H4 (cell line): ENCODE measurements at places on chromosomes 1 and 21.

- peak; percentile 69 for DNase-seq
Measured at GRCh38 chr1:32291145-32291707, 657 bp upstream of the HDAC1 start.

GRCh38 chr1:66349242-66349641 is 184.7 kb upstream of the SGIP1 start:
- no peak for DNase-seq

- no peak for DNase-seq
Measured at GRCh38 chr1:214541693-214542092, 9.7 kb downstream of the PTPN14 start.

DNA sequence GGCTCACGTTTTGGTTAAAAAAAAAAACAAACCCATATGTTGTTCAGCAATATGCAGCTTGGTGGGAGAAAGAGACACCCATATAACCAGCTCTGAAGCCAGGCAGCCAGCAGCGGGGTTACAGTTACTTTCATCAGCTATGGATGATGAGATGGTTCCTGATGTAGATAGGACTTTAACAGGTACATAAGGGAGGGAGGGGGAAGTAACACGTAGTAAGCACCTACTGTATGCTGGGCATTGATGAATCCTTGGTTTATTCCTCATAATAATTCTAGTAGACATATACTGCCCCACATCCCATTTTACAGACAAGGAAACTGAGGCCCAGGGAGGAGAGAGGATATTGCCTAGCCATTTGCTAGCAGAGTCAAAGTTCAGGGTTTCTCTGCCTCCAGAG is 2.0 kb downstream of the SLC1A7 start:
- DNase-seq: no peak

DNA sequence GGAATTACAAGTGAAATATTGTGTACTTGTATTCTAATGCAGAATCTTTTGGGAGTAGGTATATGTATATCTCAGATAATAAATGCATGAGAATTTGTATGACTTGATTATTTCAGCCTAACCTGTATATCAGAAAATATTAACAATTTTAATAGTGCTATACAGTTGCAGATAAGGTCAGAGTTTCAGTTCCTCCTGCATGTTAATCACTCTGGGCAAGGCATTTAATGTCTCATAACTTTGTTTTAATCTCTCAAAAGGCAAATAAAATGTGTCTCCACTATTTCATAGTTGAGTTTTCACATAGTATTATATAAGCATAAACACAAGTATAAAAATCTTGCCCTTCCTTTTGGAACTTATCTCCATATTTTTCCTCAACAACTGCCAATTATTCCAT is 352.5 kb downstream of the KCNT2 start:
- no peak for DNase-seq

DNA sequence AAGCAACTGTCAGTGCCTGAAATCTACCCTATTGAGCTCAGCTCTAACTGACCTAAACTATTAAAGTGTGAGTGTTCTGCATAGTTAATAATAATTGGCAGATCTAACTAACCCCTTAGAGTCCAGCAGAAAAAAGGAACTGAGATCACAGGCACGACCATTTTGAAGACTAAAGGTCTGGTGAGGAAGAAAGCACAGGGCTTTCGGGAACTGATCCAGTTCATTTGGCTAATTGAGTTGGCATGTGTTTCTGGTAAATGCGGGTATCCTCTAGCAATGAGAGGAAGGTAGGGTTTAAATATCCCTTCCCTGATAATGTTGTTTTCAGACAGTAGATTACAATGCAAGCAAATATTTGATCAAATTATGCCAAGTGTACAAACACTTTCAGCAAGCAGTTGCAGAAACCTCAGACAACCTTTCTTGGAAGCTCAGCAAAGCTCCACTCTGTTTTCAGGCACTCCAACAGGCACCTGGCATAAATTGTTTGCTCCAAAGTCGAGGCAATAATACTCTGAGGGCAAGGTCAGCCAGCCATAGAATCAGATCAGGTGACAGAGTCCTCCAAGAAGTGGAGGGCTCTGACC is 100.8 kb downstream of the KCNK1 start:
- no peak for DNase-seq

GRCh38 chr1:53084589-53084971 is 22.6 kb downstream of the PODN start:
- DNase-seq: no peak

- no peak for DNase-seq
Measured at GRCh38 chr1:167289966-167290365, 69.3 kb downstream of the POU2F1 start.

DNA sequence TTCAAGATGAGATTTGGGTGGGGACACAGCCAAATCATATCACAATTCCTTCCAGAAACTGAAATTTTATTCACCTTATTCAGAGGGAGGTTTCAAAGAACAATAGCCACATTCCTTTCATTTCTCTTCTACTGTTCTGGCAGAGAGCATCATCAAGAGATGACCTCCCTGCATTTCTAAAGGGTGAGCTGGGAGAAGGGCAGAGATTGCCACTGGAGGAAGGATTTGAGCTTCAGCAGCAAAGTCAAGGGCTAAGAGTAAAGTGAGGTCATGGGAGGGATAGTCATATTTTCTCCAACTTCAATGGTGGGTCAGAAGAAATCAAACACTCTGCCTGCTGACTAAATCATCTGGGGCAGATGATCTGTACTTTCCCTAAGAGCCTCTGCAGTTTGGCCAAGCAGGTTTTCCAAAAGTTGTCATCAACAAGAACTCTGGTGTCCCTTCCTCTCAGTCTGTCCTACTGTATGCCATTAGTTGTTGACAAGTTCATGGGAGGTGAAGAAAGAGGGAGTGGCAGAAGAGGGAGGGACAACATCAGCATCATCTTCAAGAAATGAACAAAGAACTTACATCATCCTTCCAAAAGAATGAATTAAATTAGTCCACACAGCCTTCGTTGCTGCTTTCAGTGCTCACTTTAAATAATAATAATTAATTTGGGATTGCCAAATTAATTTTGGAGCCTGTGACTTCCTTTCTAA is 298.3 kb downstream of the ASTN1 start:
- DNase-seq: no peak

DNA sequence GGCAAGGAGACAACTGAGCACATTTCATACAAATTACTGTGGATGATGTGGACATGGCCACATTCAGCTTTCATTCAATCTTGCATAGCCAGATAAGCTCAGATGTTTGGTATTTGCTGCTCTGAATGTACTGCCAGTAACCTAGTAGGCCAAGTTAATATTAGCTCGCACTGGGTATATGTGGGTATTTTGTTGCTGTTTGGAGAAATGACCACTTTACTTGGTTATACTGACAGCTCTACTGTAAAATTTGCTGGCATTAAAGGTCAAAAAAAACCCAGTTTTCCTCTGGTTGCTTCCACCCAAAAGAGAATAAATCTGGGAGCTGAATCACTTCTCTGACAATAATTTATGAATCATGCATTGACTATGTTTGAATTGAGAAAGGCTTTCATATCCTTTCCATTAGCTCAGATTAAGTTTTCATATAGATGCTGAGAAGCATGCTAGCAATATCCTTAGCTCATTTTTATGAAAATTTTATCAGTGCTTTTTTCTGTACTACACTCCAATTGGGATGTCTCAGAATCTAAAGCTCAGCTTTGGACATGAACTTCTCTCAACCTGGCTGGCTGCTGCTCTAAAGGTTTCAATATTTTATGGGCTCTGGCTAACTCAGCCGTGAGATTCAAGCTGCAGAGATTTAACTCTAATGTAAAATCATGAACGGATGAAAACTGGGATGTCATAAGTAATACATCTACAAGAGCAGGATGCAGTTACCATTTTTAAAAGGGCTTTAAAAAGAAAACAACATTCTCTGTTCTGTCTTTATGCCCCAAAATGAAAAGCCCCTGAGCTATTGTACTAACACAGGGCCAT is 330.0 kb downstream of the BARHL2 start:
- DNase-seq: no peak

DNA sequence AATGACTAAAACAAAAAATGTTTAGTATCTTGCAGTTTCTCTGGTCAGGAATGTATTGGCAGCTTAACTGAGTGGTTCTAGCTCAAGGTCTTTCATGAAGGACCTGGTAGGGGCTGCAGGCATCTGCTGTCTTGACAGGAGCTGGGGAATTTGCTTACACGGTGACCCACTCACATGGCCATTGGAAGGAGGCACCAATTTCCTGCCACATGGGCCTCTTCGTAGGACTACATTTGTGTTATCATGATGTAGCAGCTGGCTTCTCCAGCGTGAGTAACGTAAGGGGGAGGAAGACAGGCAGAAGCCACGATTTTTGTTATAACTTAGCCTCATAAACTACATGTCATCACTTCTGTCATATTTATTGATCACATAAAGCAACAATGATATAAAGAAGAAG is 376.3 kb downstream of the AMY1C start:
- no peak for DNase-seq

- DNase-seq: peak; percentile 46
Measured at GRCh38 chr21:39852021-39852721, 15.1 kb upstream of the PCP4 start.

- no peak for DNase-seq
Measured at GRCh38 chr1:204223129-204223860, 9.5 kb upstream of the GOLT1A start.

- no peak for DNase-seq
Measured at GRCh38 chr21:31887391-31887841, 14.6 kb downstream of the HUNK start.

DNA sequence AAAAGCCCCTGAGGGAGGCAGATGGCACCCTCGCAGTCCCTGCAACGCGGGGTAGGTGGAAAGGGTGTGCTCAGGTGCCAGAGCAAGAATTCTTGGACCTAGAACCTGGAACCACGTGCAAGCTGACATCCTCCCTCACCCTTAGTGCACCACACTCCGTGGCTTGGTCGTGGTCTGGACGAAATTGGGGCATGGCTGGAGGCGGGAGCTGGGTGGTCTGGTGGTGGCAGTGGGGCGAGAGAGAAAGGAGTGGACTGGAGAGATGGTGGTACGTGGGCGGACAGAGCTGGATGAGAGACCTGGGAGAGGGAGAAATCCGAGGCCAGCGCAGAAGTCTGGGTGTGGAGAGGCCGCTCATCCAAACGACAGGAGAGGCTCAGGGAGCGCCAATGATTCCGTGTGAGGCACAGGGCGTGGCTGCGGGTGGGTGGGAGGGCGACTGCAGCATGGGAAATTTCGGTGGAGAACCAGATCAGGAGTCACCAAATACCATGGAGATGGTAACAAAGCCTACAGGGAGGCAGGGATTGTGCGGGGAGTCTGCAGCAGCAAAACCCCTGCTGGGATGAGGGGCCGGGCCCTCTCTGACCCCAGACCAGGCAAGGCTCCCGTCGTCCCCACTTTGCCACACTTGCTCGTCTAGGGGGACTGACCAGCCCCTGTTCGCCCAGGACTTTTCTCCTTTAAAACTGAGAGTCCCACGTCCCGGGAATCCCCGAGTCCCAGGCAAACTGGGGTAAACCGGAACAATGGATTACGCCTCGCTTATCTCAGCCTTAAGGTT is 31.9 kb downstream of the CDCP2 start:
- no peak for DNase-seq

- no peak for DNase-seq
Measured at GRCh38 chr1:158407092-158407491, 7.8 kb upstream of the OR10T2 start.

GRCh38 chr1:235650341-235651169 is 971 bp upstream of the GNG4 start:
- no peak for DNase-seq

DNA sequence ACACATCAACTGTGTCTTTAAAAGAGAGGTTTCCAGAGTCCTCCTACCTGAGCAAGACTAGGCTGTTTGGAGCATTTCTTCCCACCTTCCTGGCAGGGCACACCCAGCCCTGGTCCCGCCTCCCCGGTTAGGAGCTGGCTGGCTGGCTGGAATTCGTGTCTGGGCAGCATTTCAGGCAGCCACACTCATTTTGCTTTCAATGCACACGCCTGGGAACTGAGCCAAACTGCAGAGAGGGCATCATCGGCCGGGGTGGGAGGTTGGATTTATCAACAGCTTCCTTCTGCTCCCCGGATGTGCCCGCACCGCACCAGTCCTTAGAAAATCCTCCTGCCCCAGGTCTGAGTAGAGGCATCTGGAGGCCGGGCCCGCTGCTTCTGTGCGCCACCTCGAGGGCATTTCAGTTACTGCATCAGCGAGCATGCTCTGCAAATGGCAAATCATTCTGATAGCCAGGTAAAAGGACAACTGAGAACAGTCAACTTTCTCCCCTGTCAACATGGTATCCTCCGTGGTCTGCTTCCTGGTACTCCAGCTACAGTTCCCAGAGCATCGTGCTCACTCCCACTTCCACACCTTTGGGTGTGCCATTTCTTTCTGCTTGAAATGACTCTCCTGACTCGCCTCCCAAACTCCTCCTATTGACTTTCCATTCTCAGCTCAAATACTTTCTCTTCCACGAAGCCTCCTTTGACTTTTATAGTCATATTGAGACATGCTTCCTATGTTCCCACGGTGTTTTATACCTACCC is 20.6 kb downstream of the TCEA3 start:
- peak; percentile 99 for DNase-seq

GRCh38 chr1:188129856-188130838 is 1301.4 kb downstream of the PLA2G4A start:
- DNase-seq: no peak

DNA sequence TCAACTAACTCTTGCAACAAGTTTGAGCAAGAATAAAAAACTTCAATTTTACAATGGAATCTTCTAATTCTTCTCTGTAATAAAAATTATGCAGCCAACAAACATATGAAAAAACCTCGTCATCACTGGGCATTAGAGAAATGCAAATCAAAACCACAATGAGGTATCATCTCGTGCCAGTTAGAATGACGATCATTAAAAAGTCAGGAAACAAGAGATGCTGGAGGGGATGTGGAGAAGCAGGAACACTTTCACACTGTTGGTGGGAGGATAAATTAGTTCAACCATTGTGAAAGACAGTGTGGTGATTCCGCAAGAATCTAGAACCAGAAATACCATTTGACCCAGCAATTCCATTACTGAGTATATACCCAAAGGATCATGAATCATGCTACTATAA is 327.5 kb upstream of the LYPLAL1 start:
- no peak for DNase-seq

- DNase-seq: no peak
Measured at GRCh38 chr1:99820546-99820945, 29.6 kb upstream of the AGL start.

DNA sequence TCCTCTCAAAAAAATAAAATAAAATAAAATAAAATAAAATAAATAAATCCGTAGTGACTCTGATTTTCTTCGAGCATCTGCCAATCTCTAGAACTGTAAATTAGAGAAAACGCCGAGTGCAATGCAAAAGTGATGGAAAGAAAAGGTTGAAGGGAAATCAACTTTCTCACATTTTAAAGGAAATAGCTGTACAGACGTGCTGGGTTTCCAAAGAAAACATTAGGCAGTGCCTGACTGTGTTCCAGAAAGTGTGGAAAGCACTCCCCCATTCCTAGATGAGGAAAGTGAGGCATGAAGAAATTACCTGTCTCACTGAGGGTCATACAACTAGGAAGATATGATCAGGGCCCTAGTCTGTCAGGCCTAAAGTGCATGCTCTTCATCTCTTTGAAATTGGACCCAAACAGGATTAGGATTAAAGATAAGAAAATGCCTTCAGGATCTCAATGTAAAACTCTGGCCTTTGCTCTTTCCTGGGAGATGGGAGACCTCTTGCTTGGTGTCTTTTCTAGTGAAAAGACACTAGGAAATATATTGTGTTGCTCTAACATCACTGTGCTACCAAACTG is 1.8 kb upstream of the PTPN14 start:
- no peak for DNase-seq

- DNase-seq: peak; percentile 47
Measured at GRCh38 chr1:46342084-46342656, 1.6 kb downstream of the NSUN4 start.

GRCh38 chr1:207991583-207992026 is 80.7 kb upstream of the CD34 start:
- no peak for DNase-seq

GRCh38 chr1:177172866-177173265 is 2.1 kb downstream of the BRINP2 start:
- DNase-seq: no peak

- DNase-seq: no peak
Measured at GRCh38 chr1:104932949-104933679, 1183.4 kb downstream of the AMY1C start.
